ENCODE measurements at places on chromosomes 2 and 18.

GRCh38 chr2:10601866-10602566 lies 87.8 kb downstream of the NOL10 start:
- no peak for DNase-seq

DNA sequence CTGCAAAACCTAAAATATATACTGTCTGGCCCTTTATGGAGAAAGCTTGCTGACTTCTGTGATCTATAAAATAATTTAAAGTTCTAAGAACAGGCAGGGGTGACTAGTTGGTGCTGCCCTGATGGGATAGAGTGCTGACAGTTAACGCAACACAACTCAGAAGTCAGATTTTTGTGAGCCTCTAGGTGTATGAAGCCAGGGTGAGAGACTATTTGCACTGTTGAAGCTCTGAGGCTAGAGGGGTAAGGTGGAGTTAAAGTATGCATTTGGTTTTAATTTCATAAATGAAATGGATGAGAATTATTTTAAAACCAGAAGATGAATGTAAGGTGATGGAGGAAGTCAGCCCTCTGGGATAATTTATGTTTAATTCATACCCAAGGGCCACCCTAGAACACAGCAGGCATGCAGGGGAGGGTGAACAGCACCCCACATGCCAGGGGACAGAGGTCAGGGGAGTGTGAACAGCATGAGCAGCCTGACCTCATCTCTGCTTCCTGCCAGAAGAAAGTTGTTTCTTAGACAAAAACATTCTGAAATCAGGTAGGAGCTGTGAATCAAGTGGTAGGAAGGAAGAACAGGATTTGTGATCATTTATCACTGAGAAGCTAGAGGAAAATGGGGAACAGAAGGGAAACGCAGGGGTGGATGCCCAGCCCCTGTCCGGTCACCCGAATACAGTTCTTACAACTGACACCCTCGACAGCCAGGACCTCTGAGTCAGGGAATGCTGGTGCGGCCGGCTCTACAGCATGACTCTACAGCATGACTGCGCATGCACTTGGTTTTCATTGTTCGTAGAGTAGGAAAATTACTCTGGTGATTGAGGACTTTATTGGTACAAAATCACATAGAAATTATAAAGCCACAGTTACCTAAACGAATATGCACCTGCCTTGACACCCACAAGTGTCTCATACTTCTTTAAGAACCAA lies 93.1 kb downstream of the MBP start:
- no peak for DNase-seq

GRCh38 chr2:112050316-112050715 lies 4.8 kb upstream of the TMEM87B start:
- no peak for DNase-seq

- no peak for DNase-seq
Observed at GRCh38 chr2:240451108-240451611, 15.7 kb downstream of the GPC1 start.

- no peak for DNase-seq
Observed at GRCh38 chr2:173056705-173057364, 18.8 kb upstream of the MAP3K20 start.

DNA sequence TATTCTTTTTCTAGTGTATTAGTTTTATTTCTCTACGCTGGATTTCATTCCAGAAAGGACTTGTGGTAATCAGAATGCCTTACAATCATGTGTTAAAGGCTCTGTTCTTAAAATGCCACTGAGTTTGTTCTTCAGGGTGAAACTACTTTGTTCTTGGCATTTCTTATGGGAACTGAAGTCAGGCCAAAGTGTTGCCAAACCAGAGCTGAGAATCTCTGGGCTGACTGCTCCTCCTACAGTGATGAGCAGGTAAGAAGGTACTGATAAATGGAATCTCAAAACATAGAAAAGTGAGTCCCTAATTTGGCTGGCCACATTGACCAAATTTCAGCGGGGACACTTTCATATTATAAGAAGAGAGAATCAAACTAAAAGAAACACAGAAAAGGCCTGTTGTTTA lies 55.1 kb upstream of the ZNF397 start:
- no peak for DNase-seq
